Thoracic aorta (tissue), 2 donors: ENCODE measurements at places on chromosomes 2 and 18.

DNA sequence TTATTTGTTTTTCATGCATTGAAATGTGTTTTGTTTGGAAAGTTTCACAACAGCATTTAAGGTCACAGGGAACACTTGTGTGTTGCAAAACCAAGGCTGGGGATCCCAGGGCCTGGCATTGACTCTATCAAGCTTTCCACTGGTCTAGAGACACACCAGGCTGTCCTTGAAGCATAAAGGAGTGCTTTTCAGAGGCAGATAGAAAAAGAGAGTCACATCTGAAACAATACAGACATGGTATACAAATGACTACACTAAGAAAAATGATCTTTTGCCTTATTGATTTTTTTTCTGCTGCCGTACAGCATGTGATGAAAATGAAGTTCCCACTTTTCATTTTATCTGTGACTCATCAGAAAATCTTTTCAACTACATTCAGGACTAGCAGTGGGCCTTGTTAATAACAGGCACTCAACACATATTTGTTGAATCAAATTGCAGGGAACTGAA is 61.9 kb upstream of the ZCCHC2 start:
- no peak for DNase-seq
- no peak overlapping the region for H3K27ac ChIP-seq
- H3K36me3 ChIP-seq, result no peaks in the 10 kb centered on the region
- H3K4me3 ChIP-seq, result no peak overlapping the region

- no peaks in the 10 kb centered on the region for H3K27me3 ChIP-seq
- no peaks in the 10 kb centered on the region for H3K4me1 ChIP-seq
- DNase-seq, result no peak
- H3K4me3 ChIP-seq, result no peak overlapping the region
These were observed 21.1 kb upstream of the KLHL29 start for GRCh38 chr2:23363831-23364230.

DNA sequence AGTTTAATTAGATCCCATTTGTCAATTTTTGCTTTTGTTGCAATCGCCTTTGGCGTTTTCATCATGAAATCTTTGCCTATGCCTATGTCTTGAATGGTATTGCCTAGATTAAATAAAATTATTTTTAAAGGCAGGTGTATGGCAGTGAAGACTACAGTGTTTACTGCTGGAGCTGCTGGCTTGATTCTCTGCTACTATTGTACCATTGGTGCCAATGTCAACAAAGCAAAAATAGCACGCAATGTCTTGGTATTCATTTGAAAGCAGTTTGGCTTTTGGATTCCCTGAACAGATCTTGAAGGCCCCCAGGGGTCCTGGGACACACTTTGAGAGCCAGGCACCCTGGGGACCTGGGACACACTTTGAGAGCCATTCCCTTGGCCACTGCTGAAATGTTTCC is 125.4 kb upstream of the ACKR3 start:
- no peak for DNase-seq
- no peaks in the 10 kb centered on the region for H3K27me3 ChIP-seq
- H3K36me3 ChIP-seq, result no peaks in the 10 kb centered on the region
- H3K27ac ChIP-seq, result no peak overlapping the region
- no peaks in the 10 kb centered on the region for H3K4me1 ChIP-seq
- no peak overlapping the region for H3K4me3 ChIP-seq

- no peaks in the 10 kb centered on the region for H3K36me3 ChIP-seq
- peaks cover 14% of the 10 kb centered on the region for H3K4me1 ChIP-seq
- no peaks in the 10 kb centered on the region for H3K27me3 ChIP-seq
These were observed 129.2 kb downstream of the MYO1B start for GRCh38 chr2:191374366-191374765.

- H3K36me3 ChIP-seq, result no peaks in the 10 kb centered on the region
- no peak overlapping the region for H3K27ac ChIP-seq
- no peak overlapping the region for H3K4me3 ChIP-seq
- H3K4me1 ChIP-seq, result no peaks in the 10 kb centered on the region
These were observed 1490.2 kb upstream of the SLC39A10 start for GRCh38 chr2:194166818-194167217.

DNA sequence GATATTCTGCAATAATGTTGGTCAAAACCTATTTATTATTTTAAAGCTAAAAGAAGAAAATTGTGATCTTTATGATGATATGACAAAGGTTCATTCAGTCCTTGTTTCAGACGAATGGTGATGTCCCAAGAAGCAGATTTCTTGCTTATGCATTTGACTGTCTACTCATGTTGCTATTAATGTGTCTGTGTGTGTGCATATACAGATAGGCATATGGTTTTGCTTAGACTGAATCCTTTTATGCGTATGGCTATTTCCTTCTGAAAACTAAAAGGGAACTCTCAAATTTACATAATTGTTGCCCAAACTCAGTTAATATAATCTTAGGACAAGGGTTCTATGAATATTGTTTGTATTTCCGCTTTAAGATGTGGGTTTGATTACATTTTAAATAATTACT is 632.3 kb upstream of the SETBP1 start:
- H3K27ac ChIP-seq, result no peak overlapping the region
- no peaks in the 10 kb centered on the region for H3K36me3 ChIP-seq
- DNase-seq, result no peak
- no peaks in the 10 kb centered on the region for H3K4me1 ChIP-seq
- no peak overlapping the region for H3K4me3 ChIP-seq
